ENCODE measurements at places on chromosomes 6 and 20. TPM values are rescaled to one million over a fixed set of nuclear protein-coding genes. Genes with fewer than 3 reads are reported as not detected.

DNA sequence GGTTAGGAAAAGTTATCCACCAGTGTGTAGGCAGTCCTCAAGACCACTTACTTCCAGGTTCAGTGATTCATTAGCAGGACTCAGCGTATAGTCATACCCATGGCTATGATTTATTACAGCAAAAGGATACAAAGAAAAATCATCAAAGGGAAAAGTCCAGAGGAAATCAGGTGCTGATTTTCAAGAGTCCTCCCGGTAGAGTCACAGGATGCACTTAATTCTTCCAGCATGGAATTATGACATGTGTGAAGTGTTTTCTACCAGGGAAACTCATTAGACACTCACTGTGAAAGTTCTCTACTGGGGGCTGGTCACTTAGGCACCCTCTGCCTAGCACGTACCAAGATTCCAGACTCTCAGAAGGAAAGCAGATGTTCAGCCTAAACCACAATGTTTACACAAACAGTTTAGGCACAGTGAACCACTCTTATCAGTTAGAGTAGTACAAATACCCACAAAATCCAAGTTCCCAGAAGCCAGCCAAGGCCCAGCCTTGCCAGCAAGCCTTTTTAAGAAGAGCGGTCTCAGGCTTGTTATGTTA, 10.2 kb downstream of the WFDC3 start:
- no peak for DNase-seq

GRCh38 chr6:163790266-163790840, 375.8 kb downstream of the QKI start:
- no peak for DNase-seq

GRCh38 chr6:5763871-5764270, 242.9 kb downstream of the NRN1 start:
- no peak for DNase-seq

DNA sequence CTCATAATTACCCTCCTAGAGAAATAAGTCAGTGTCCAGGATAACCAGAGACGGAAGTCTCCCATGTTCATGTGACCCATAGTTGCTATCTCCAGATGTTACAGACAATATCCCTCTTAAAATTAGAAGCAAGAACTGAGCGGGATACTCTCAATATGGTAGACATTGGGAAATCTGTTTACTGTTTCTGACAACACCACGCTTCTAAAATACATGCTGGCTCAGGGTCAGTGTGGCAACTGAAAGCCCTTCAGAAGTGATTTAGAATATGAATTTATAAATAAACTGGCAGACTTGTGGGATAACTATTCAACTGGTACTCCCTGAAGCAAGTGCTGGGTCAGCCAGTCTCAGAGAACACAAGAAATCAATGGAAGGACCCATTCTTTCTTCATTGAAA, 108.6 kb downstream of the TASP1 start:
- DNase-seq: no peak

DNA sequence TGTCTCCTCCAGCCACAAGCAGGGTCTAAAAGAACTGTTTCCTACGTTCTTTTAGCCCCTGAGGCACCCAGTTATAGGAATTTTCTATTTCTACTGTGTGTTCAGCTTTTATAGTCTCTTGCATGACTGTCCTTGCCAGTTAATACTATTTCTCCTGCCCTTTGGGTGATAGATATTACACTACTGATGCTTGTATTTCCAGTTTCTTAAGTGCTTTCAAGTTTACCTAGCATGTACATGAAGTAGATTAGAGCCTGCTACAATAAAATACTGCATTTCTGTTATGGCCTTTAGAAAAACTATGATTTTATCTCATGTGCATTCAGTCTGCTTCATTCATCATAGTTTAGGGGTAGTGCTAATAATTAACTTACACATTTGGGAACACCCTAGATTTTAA, 89.6 kb downstream of the FOXO3 start:
- no peak for DNase-seq

- no peak for DNase-seq
Measured at GRCh38 chr6:109001291-109001894, 93.3 kb downstream of the SESN1 start.

GRCh38 chr6:33761922-33762629, 15.4 kb upstream of the IP6K3 start:
- DNase-seq: no peak

GRCh38 chr20:18705910-18706309, 107.7 kb upstream of the SCP2D1 start:
- no peak for DNase-seq

Gene FOXQ1
- total RNA-seq: 10.0 TPM

Gene EIF6
- total RNA-seq: 64.7 TPM

Measured in dorsolateral prefrontal cortex (tissue), 122 donors.